SJSA1 (cell line): ENCODE measurements at places on chromosomes 11 and 22.

GRCh38 chr11:58919980-58920379 is 19.3 kb upstream of the GLYATL1 start:
- no peak for DNase-seq

- DNase-seq, result no peak
These were observed 63.3 kb downstream of the PRMT3 start for GRCh38 chr11:20450829-20451228.

DNA sequence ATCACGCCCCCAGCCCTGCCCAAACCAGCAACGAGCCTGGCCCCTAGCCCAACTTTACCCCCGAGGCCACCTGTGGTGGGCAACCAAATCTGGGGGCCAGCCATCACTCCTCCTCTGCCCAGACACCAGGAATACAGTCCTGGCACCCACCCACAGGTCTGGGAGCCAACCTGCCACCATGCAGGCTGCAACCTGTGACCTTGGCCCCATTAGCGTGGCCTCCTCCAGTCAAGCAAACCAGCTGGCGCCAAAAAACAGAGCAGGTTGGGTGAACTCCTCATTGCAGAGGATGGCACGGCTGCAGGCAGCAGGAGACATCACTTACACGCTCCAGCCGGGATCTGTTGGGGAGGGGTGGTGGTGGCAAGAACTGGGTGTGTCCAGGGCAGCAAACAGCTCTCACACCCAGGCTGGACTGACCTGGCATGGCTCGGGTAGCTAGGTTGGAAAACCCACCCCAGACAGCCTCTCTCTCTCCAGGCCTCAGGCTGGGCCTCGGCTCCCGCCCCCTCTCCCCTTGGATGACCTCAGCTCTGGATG is 65.5 kb upstream of the TCF20 start:
- DNase-seq, result no peak

DNA sequence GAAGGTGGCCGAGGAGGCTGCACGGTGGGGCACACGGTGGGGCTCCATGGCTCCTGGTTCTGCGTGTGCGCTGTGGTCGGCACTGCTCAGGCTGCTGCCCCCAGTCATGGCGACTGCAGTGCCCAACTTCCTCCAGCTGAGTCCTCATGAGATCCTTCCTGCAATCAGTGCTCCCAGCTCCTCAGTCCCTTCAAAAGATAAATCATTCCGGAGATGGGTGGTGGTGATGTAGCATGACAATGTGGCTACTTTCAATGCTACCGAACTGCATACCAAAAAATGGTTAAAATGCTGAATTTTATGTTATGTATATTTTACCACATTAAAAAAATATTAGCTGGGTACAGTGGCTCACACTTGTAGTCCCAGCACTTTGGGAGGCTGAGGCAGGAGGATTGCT is 14.1 kb upstream of the VPREB1 start:
- DNase-seq, result no peak

DNA sequence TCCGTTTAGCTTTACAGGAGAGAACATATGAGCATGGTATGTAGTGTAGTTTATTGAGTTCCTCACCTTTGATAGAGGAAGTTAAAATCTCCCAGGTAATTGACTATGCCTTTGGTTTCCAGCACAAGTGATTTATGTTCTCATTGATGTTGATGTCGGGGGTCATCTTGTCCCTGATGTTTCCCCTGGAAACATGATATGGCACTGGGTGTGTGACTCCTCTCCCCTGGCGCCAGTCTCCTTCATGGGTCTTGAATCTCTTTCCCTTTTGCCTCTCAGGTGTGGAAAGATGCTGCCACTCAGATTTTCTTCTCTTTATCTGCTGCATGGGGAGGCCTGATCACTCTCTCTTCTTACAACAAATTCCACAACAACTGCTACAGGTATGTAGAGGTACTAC is 28.3 kb downstream of the SLC6A5 start:
- DNase-seq, result no peak

DNA sequence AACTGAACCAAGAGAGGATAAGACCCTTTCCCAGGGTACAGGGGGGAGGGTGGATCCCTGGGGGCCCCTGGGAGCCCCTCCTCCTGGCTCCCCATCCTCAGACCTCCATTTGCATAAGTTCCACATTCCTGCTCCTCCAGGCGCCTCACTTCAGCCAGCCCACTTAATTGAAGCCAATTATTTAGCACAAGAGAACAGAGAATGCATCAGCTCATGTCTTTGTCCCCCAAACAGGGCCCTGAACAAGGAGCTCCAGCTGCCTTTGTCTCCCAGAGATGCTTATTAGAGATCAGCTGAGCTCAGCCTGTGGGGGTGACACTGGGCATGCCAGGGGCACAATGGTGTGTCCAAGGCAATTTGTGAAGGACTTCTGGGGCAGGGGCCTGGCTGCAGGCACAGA is 89.9 kb upstream of the PRDM11 start:
- DNase-seq, result no peak

DNA sequence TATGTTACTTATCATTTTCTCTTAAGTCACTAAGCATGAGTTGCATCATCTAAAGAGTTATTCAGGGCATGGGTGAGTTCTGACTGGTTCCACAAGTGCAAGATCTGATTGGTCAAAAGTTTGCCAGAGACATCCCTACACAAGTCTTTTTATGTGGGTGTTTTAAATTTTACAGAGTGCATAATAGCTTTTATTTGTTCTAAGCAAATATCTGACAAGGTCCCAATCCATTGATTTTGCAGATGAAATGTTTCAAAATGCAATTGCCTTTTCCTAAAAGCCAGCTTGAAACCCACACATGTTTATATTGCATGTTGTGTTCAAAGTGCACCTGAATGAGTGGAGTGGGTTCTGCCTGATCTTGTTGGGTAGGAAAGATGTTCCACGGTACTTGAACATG is 101.7 kb upstream of the PAX6 start:
- DNase-seq, result no peak

- no peak for DNase-seq
These were observed 3.1 kb downstream of the MIF start for GRCh38 chr22:23897320-23897719.

DNA sequence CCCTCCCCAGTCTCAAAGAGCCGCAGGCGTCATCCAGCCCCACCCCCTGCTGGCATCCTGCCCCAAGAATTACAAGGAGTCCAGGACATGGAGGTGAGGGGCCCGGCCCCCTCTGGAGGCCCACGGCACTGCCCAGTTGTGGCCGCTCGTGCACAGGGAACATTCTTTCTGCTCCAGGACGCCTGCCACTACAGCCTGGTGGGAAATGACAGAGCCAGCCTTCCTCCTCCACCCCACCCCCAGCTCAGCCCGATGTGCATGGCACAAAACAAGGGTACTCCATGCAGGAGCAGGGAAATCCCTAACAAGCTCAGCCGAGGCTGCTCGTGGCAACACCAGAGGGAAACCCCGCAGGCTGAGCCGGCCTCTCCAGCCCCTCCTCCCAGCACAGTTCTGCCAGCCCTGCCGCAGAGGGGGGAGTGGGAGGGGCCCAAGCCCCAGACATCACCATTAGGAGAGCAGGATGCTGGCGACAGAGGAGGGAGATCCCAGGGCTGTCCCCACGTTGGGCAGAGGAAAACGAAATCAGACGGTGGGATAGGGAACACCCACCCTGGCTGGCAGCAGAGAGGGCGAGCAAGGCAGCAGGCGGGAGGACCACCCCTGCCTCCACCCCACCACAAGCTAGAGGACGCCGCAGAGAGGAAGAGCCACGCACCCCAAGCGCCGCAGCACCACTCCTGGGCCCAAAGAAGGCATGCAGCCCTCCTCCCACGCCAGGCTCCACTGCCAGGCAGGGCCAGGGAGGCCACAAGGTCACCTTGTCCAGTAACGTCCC is 10.0 kb downstream of the IGSF9B start:
- DNase-seq, result no peak

DNA sequence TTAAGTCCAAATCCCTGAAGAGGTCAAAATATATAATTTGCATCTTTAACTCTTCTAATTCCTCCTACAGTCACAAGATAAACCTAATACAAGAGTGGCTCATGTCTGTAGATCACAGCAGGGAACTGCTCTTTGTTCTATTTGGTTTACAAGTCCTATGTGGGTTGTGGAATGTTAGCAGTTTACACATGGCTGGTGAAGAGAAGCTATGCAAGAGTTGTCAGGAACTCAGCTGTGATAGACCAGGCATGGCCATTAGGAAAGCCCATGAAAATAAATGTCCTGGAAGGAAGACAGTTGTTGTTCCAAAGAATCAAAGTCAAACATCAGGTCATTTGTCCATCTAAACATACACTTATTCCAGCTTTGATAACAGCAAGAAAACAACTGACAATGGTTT is 312.4 kb upstream of the PITPNB start:
- DNase-seq, result no peak

GRCh38 chr11:14075118-14076078 is 112.9 kb downstream of the SPON1 start:
- no peak for DNase-seq

DNA sequence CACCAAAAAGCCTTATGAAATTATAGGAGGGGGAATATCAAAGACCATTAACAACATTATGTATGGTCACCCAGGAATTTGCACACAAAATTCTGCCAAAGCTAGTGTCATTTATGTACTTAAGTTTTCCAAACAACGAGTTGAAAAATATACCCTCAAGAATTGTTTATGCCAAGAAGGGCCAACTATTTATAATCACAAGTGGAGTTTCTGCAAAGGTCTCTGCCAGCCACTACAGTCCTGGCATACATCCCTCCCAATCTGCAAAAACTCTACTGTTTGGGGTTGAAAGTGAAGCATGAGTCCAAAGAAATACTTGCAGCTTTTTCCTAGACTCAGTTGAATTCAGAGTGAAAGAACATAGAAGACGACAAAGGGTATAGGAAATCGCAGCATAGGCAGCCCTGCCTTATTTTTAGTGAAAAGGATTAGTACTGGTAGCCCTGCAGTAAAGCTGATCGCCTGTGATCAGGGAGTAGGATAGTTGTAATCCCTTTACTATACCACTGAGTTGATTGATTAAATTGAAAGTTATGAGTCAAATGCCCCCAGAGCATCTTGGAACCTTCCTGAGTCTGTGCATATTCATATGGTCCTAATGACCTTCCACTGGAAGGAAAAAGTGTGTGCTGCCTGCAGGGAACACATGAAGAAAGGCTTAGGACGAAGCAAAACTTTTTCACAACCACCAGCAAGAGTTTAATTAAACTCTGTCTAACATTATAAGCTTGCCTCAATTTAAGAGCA is 144.0 kb downstream of the SPON1 start:
- no peak for DNase-seq

DNA sequence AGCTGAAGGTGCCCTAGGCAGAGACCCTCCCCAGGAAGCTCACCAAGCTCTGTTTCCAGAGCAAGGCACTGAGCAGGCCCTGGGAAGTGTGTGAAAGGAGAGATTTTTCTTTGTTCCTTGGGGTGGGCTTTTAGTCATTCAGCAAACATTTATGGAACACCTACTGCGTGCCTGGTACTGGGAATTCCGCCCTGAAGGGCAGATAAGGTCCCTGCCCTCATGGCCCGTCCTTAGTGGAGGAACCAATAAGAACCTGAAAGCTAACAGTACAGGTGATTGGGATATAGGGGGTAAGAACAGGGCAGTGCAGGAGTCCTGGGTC is 3.9 kb downstream of the TMEM134 start:
- DNase-seq, result no peak

- no peak for DNase-seq
These were observed 677.3 kb upstream of the KIRREL3 start for GRCh38 chr11:127677660-127678425.

DNA sequence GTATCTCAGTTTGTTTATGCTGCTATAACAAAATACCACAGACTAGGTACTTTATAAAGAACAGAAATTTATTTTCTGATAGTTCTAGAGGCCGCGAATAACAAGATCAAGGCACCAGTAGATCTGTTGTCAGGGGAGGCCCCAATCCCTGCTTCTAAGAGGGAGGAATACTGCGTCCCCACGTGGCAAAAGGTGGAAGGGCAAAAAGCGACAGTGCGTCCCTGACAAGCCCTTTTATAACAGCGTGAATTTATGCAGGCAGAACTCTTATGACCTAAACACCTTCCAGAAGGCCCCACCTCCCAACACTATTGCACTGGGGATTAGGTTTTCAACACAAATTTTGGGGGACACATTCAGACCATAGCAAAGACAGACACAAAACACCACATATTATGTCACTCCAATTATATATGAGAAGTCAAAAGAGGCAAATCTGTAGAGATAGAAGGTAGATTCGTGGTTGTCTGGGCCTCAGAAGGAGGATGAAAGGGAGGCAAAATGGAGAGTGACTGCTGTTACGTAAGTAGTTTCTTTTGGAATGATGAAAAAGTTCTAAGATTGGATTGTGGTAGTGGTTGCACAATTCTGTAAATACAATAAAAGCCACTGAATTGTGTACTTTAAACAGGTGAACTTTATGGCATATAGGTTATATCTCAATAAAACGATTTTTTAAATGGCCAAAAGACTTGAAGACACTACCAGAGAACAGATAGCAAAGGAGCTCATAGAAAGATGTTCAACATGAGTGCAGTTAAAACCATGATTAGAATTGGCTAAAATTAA is 30.1 kb upstream of the TNRC6B start:
- DNase-seq, result no peak

GRCh38 chr11:32154275-32154674 is 63.4 kb downstream of the RCN1 start:
- DNase-seq, result peak; percentile 12

GRCh38 chr11:12017243-12017678 is 8.8 kb upstream of the DKK3 start:
- DNase-seq, result no peak

GRCh38 chr11:74696939-74697675 is 34.1 kb downstream of the CHRDL2 start:
- no peak for DNase-seq

GRCh38 chr11:20116825-20117224 is 43.5 kb downstream of the DBX1 start:
- DNase-seq, result no peak

GRCh38 chr11:22733475-22734248 is 67.3 kb downstream of the GAS2 start:
- no peak for DNase-seq

DNA sequence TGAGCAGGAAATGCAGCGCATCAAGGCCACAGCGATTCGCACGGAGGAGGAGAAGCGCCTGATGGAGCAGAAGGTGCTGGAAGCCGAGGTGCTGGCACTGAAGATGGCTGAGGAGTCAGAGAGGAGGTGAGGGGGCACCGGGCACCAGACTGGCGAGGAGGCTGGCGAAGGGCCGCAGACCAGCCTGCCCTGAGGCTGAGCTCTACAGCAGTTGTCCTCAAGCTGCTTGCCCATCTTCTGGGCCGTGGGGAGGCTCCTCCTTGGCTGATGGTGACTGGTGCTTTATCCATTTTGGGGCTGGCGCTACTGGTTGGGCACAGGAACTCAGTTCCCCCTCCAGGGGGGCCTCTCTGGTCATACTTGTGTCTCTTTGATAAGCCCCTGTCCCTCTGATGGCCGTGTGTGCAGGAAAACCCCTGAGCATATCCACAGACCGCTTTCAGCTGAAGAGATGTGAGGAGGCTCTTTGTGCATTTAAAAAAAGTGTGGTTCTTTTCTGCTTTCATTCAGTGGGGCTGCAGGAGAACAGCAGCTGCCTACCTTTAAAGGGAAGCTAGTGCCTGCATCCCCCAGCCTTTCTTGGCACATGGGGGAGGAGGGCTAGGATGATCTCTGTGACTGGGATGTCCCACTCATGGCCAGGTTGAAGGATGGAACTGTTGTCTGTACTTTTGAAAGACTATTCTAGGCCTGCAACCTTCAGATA is 46.3 kb upstream of the CABP7 start:
- DNase-seq, result no peak
